ENCODE measurements at places on chromosomes 2 and 18. TPM values are rescaled to one million over a fixed set of nuclear protein-coding genes. Genes with fewer than 3 reads are reported as not detected.

DNA sequence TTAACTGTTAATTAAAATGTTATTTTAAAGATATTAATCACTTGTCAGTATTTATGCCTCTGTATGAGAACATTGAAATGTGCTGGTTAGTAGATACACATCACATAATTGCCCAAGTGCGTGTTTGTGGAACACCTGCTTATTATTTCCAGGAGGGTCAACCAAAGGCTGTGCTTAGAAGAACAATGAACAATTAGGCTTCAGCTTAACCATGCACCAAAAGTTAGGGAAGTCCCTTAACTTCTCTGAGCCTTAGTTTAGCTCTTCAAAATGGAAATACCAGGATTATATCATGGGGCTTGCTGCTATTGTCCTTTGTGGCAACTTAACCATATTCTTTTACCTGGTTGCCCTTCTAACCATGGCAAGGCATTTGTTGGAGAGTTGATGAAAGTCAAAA lies 43.0 kb upstream of the PLA2R1 start:
- no peak for DNase-seq

CKAP2L gene
- polyA plus RNA-seq = 6.2 TPM

CNDP1 gene
- polyA plus RNA-seq = 0.27 TPM

GRCh38 chr2:43178602-43179542 lies 47.5 kb downstream of the ZFP36L2 start:
- DNase-seq = peak; percentile 87

- DNase-seq = no peak
Measured at GRCh38 chr2:212979799-212980198, 171.6 kb downstream of the IKZF2 start.

FBXO48 gene
- polyA plus RNA-seq = 2.5 TPM

CPO gene
- 0.31 TPM for polyA plus RNA-seq

DNA sequence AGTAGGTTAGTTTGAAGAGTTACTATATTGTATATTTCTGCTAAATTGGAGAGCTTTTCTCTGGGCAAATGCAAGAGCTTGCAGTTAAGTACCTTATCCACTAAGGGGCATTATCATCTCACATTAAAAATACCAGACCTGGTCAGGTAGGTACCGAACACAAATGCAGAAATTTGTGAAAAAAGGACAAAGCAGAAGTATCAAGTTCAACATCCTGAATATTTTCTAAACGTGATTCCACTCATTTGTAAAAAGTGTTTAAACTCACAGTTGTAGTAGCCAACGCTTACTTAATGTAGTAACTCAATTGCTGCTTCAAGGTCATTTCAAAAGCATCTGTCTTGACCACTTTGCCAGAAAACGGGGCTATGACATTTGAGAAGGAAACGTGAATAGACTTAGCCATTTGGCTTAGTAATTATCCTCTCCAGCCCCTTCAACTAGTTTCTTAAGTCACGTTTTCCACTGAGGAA lies 52.1 kb downstream of the CYRIA start:
- no peak for DNase-seq

DNA sequence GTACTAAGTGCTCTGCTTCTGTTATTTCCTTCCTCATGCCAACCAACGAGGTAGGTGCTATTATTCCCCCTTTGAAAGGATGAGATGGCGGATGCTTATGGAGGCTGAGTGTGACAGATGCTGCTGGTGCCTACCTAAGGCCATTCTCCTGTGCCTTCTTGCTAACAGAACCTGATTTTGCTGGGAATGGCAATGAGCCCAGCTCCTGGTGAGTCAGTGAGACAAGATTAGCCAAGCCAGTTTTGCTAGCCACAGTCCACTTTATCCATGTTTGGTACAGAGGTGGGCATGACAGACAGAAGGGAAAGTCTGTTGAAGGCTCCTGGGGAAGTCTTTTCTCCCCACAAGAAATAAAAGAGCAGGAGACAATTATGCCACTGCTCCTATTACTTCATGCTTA lies 43.7 kb upstream of the TMEM163 start:
- DNase-seq = no peak

ANKRD30B gene
- 0.10 TPM for polyA plus RNA-seq
